ENCODE measurements at places on chromosomes 1 and 21. TPM values are rescaled to one million over a fixed set of nuclear protein-coding genes. Genes with fewer than 3 reads are reported as not detected.

- DNase-seq: no peak
Observed at GRCh38 chr1:8416881-8417280, 99.0 kb downstream of the SLC45A1 start.

DNA sequence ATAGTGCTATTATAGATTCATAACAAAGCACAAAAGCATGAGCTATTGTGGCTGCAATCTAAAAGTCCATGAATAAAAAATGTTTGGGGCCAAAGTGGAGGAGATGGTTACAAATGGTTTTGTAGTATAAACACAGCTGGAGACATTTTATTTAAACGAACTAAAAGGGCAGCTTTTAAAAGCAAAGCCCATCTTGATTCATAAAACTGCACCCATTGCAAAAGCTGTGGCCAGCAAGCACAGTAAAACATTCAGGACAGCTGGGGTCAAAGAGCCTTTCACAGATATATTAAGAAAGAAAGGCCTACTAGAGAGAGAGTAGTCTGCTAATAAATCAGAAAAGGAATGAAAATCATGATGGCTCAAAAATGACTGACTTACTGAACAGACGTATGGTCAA, 520.8 kb downstream of the NUF2 start:
- DNase-seq: no peak

GRCh38 chr1:112688781-112689193, 14.3 kb downstream of the MOV10 start:
- no peak for DNase-seq

GRCh38 chr21:42706765-42707164, 53.3 kb downstream of the PDE9A start:
- no peak for DNase-seq

- no peak for DNase-seq
Observed at GRCh38 chr1:103243481-103243880, 135.2 kb upstream of the COL11A1 start.

ZBTB8B gene
- 0.07 TPM for total RNA-seq

DNA sequence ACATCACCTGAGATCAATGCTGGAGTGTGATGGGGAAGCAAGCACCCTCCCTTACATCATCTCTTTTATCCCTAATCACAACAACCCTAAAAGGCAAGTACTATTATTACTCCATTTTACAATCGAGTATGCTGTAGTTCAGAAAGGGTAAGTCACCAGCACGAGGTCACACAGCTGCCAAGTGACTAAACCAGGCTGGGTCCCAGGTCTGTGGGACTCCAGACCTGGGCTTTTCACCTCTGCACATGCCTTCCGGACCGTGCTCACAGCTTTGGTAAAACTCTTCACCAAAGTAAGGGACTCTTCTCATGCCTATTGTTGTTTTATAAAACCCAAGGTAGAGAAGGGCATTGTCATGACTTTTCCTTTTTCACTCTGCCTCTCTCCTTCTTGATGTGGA, 130.9 kb downstream of the DMRTB1 start:
- no peak for DNase-seq

NUP133 gene
- total RNA-seq: 56.2 TPM

All from pulmonary artery endothelial cell (primary cell).